MCF 10A (cell line): ENCODE measurements at places on chromosomes 5 and 9. TPM values are rescaled to one million over a fixed set of nuclear protein-coding genes. Genes with fewer than 3 reads are reported as not detected.

PCDHGB3 gene
- total RNA-seq = 0.33 and 0.56 TPM in 2 replicates

- no peak overlapping the region for H3K27ac ChIP-seq
- no peak for DNase-seq
- no peak overlapping the region for H3K4me3 ChIP-seq
Observed at GRCh38 chr5:143790457-143791112, 21.4 kb upstream of the HMHB1 start.

DNA sequence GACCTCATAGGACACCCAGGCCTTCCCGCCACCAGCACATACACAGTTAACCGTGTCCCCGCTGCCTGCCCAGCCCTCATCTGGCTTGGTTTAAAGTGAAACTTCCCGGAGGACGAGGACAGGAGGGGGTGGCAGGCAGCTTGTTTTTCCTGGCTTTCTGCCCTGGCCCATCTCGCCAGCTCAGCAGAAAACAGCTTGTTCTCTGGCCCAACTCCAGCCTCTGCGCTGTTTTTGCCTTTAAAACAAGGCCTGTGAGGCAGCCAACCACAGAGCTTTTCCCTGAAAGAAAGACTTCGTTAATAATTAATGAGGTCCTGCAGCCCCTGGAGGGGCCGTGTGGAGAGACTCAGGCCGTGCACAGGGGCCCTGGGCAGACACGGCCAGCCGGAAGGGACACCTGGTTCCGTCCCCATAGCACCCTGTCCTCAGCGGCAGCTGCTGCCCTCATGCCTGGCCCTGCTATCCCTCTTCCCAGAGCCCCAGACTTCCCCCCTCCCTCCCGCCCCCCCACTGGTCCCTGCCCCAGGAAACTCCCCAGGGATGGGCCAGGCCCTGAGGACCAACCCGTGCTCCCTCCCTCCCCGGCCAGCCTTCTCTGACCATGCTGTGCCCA, 108.7 kb downstream of the RXRA start:
- peaks cover 76% of the 10 kb centered on the region for H3K36me3 ChIP-seq
- DNase-seq = peak; percentile 97
- H3K4me3 ChIP-seq = peak overlapping the region; percentile 33
- peak overlapping the region; percentile 65 for H3K27ac ChIP-seq
- peaks cover 30% of the 10 kb centered on the region for H3K4me1 ChIP-seq

DNA sequence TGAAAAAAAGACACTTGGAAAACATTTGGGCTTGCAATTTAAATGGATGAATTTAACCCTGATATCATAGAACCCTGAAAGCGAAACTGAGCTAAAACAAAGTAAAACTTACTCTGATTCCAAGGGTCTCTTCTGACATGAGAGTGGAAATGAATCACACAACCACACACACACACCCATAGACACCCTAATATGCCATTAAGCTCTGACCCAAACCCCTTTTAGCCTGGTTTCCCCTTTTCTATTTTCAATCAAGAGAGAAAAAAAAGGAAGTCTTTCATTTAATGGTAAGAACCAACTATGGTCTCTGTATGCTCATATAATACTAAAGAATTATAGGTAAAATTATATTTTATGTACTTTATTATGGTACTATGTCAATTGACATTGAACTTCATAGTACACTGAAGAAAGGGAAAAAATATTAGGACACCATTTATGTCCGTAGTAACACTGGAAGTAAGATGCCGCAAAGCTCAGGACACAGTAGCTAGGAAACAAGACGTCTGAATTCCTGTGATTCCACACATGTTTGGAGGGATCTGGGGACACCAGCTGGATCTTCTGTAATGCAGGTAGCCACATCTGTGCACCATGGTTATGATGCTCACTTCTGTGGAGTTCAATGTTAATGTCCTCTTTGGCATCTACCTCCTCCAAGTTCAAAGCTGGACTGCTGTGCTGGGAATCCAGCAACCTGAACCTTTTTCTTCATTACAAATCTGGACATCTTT, 95.8 kb downstream of the PCSK1 start:
- no peaks in the 10 kb centered on the region for H3K27me3 ChIP-seq
- peaks cover 16% of the 10 kb centered on the region for H3K4me1 ChIP-seq
- H3K27ac ChIP-seq = no peak overlapping the region
- no peaks in the 10 kb centered on the region for H3K36me3 ChIP-seq
- H3K4me3 ChIP-seq = no peak overlapping the region

- no peaks in the 10 kb centered on the region for H3K27me3 ChIP-seq
- no peaks in the 10 kb centered on the region for H3K4me1 ChIP-seq
- H3K27ac ChIP-seq = no peak overlapping the region
- H3K36me3 ChIP-seq = peaks cover 7% of the 10 kb centered on the region
- DNase-seq = no peak
Observed at GRCh38 chr5:1280177-1281037, 14.5 kb downstream of the TERT start.

GRCh38 chr5:37881359-37881758, 41.5 kb upstream of the GDNF start:
- H3K27me3 ChIP-seq = no peaks in the 10 kb centered on the region
- H3K4me1 ChIP-seq = no peaks in the 10 kb centered on the region
- DNase-seq = no peak
- no peaks in the 10 kb centered on the region for H3K36me3 ChIP-seq

GRCh38 chr9:115164511-115164974, 46.6 kb upstream of the TNC start:
- peaks cover 6% of the 10 kb centered on the region for H3K36me3 ChIP-seq
- H3K4me3 ChIP-seq = no peak overlapping the region
- no peak overlapping the region for H3K27ac ChIP-seq

GFPT2 gene
- 8.2 and 15.7 TPM in 2 replicates for total RNA-seq
